ENCODE measurements at places on chromosomes 3 and 15.

- DNase-seq = no peak
Observed at GRCh38 chr3:155428563-155428962, 135.1 kb upstream of the STRIT1 start.

DNA sequence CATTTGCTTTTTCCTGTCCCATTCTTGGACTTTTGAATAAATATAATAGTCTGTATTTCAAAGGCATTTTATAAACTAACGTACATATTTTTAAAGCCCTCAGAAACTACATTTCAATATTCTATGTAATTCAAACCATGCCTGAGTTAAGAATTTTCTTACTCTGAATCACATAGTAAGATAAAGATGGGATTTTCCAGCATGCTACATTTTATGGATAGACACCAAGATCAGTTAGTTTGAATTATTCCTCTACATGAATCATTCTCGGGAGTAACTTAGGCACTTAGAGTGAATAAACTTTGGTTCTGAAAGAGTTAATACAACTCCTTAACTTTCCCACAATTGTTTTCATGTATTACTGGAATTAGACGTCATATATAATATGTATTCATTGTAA lies 713.3 kb upstream of the CBLB start:
- no peak for DNase-seq

- no peak for DNase-seq
Observed at GRCh38 chr15:48584812-48585563, 60.5 kb downstream of the FBN1 start.

- DNase-seq = no peak
Observed at GRCh38 chr3:16031434-16031833, 143.0 kb upstream of the GALNT15 start.

DNA sequence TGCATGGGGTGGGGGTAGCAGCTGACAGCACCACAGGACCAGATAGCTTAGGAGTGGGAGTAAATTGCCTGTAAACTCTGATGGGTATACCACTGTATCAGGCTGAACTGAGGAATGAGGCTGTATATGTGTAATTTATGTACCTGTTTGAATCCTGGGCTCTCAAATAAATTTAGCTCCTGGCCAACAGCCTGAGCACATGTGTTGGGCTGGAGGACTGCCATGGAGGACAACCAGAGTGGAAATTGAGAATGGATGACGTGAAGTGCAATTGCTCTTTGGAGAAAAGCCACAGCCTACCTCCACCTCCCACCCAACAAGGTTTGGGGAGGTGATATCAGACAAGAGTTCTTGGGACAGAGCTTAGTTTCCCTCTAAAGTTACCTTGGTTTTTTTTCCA lies 328.6 kb upstream of the PROK2 start:
- DNase-seq = no peak

DNA sequence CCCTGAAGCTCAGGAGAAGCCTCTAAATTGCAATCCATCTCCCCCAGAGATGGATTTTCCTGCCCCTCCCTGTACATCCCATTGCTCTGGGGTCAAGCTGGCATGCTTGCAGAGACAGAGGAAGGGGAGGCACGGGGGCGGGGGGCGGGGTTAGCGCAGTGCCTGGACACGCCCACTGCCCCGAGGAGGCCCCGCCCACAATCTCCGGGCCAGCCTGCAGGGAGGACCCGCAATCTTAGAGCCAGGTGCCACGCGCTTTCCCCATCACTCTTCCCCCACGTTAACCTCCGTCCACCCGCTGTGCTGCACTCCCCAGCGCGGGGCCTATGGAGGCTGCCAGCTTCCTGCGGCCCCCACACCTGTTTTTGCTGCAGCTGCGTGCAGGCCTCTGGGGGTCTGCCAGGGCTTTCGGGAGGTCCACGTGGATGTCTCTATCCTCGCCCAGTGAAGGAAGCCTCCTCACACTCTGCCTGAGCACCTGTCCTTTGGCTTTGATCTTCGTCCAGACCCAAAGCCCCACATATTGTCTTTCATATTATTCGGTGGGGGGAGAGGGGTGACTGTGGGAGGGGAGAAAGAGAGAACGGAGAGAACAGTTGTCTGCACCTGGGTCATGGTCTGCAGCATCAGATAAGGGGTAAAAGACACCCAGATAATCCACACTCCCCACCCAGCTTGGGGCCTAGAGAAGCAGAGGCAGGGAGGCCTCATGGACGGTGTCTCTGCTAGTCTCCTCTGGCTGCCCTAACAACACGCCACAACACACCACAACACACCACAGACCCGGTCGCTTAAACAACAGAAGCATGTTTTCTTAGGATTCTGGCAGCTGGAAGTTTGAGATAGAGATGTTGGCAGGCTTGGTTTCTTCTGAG lies 118.0 kb upstream of the MEF2A start:
- peak; percentile 10 for DNase-seq

- DNase-seq = no peak
Observed at GRCh38 chr15:45409596-45409995, 31.3 kb upstream of the GATM start.

GRCh38 chr3:128515967-128516366 lies 23.0 kb upstream of the GATA2 start:
- DNase-seq = no peak

GRCh38 chr3:40978442-40978841 lies 220.9 kb upstream of the CTNNB1 start:
- DNase-seq = no peak

DNA sequence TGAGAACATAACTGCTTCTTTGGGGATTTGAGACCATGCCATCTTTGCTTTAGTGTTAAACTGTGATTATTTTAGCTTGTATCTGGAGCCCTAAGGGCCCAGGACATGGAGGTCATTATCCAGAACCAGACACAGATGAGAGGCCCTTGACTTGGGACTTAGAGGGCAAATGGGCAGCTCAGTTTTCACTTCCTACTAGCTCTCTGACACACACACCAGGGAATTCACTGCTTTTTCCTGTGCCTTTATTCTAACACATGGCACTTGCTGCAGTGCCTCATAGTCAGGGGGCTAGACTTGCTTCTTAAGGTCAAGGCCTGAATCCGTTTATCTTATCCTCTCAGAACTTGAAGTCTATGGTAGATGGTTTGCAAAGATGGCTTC lies 33.3 kb downstream of the AMOTL2 start:
- no peak for DNase-seq

- DNase-seq = no peak
Observed at GRCh38 chr3:40499952-40500351, 5.9 kb upstream of the ZNF620 start.

- no peak for DNase-seq
Observed at GRCh38 chr3:190308154-190308553, 14.1 kb downstream of the CLDN1 start.

DNA sequence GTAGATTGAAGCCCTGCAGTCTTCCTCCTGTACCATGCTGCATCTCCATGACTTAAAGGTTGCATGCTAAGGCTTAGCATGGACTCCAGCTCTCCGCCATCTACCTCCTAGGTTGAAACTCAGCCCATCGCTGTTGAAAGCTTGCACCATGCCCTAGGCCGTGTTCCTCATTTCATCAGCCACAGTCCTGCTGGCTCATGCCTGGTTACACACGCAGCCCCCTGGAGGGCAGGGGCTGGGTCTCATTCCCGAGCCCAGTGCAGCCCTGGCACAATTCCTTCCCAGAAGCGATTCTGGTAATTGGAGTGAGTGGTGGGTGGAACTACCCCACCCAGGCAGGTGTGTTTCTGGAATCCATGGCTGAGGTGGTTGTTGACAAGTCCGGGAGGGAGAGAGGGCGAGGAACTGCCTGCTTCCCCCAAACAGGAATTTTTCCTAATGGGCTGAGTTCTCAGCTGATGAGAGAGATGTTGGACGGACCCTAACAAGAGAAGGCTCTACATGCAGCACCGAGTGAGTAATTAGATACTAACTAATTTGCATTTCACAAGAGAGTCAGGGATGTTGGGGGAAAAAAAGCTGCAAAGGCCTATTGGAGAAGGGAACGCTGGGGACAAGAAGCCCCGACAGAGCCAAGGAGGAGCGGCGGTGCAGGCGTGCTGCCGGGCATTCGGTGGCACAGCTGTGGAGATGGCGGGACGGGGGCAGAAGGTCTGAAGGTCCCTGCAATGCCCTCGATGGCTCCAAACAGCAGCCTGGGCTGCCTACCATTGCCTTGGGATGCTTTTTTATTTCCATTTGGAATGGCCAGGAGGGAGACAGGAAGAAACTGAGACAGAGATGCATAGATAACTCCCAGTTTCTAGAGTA lies 92.3 kb upstream of the TLE3 start:
- no peak for DNase-seq

DNA sequence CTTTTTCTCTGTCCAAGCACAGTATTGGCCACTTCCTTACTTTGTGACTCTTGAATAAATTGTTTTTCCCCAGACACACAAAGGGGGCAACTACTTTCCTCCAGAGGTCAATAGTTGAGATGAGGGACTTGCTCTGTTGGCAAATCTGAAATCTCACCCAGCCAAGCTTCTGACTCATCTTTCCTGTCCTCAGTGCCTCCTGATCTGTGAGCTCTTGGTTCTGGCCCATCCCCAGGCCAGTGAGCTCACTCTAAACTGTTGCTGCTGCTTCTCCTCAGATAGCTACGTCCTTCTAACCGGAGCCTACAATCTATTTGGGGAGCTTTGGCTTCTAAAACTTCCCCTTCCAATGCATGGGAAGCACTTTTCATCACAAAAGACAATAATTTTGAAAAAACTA lies 50.0 kb upstream of the NMD3 start:
- no peak for DNase-seq

GRCh38 chr15:74889390-74889882 lies 406 bp upstream of the MPI start:
- no peak for DNase-seq

GRCh38 chr3:26422415-26422814 lies 200.2 kb upstream of the LRRC3B start:
- DNase-seq = no peak
